ENCODE measurements at places on chromosomes 11 and 22. TPM values are rescaled to one million over a fixed set of nuclear protein-coding genes. Genes with fewer than 3 reads are reported as not detected.

Gene MAPK8IP1
- 7.6 TPM for total RNA-seq

Gene OR56A5
- not detected for total RNA-seq

Gene MYH9
- 227 TPM for total RNA-seq

Gene CARNS1
- 0.05 TPM for total RNA-seq

Gene CCDC116
- total RNA-seq, result 0.34 TPM

Gene ADM2
- total RNA-seq, result 9.4 TPM

Gene CHORDC1
- total RNA-seq, result 33.9 TPM

Gene CD3G
- not detected for total RNA-seq

Gene MRGPRE
- total RNA-seq, result not detected

Gene RAB3IL1
- 16.0 TPM for total RNA-seq

Gene GGT5
- 255 TPM for total RNA-seq

Gene RPL3
- 3,236 TPM for total RNA-seq

Gene CD248
- 278 TPM for total RNA-seq

Gene PIH1D2
- 1.8 TPM for total RNA-seq

Gene SPINDOC
- total RNA-seq, result 7.7 TPM

Gene VSIG10L2
- total RNA-seq, result not detected

Gene MN1
- total RNA-seq, result 15.6 TPM

Gene ASRGL1
- total RNA-seq, result 0.44 TPM

Gene OR52N4
- not detected for total RNA-seq

Gene DERL3
- not detected for total RNA-seq

Gene IGF2
- 10.5 TPM for total RNA-seq

Gene MUC2
- not detected for total RNA-seq

Gene ME3
- total RNA-seq, result 25.9 TPM

Gene PATE4
- not detected for total RNA-seq

Gene TSPAN18
- 1.2 TPM for total RNA-seq

Gene APOBEC3G
- total RNA-seq, result 9.9 TPM

Gene CCDC89
- total RNA-seq, result 7.1 TPM

Gene MS4A15
- total RNA-seq, result not detected

Gene AGBL2
- not detected for total RNA-seq

Gene OPCML
- not detected for total RNA-seq

Gene OR2AT4
- total RNA-seq, result not detected

Gene HTR3A
- total RNA-seq, result not detected

Gene FBLN1
- 255 TPM for total RNA-seq

Gene TBX1
- total RNA-seq, result not detected

Gene C22orf42
- total RNA-seq, result not detected

Measured in cardiac ventricle fibroblast (primary cell).